ENCODE measurements at places on chromosomes 13 and 19. TPM values are rescaled to one million over a fixed set of nuclear protein-coding genes. Genes with fewer than 3 reads are reported as not detected.

Gene KLK12
- not detected for total RNA-seq

Gene PDE4C
- 2.2 TPM for total RNA-seq

Gene SPINT2
- total RNA-seq: 1,161 TPM

Gene CCDC169
- 6.9 TPM for total RNA-seq

Gene KCNK6
- total RNA-seq: 6.1 TPM

Gene PAK4
- total RNA-seq: 77.8 TPM

Gene SEMA6B
- 3.3 TPM for total RNA-seq

Gene RGS9BP
- total RNA-seq: 1.1 TPM

Gene MEF2B
- total RNA-seq: 1.8 TPM

Gene DNAAF3
- 76.6 TPM for total RNA-seq

Gene KLK15
- not detected for total RNA-seq

DNA sequence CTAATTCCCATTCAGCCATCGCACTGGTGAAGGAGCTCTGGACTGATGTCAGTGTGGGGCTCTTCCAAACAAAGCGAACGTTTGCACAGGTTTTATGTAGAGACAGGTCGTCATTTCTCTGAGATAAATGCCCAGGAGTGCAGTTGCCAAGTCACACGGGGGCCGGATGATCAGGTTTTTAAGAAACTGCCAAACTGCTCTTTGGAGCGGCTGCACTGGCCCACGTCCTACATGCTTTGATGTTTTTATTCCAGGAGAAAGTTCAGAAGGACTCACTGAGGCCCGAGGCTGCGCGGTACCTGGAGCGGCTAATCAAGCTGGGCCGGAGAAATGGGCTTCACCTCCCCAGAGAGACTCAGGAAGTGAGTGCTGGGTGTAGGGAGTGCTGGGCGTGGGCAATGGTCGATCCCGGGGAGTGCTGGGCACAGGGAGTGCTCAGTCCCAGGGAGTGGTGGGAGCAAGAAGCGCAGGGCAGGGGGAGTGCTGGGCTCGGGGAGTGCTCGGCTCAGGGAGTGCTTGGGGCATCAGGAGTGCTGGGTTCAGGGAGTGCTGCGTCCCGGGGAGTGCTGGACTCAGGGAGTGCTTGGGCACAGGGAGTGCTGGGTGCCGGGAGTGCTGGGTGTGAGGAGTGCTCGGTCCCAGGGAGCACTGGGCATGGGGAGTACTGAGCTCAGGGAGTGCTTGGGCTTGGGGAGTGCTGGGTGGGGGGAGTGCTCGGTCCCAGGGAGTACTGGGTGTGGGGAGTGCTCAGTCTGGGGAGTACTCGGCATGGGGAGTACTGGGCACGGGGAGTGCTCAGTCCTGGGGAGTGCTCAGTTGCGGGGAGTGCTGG is 10.7 kb downstream of the THOP1 start:
- no peaks in the 10 kb centered on the region for H3K4me1 ChIP-seq
- H3K36me3 ChIP-seq: no peaks in the 10 kb centered on the region
- H3K27ac ChIP-seq: no peak overlapping the region
- H3K27me3 ChIP-seq: no peaks in the 10 kb centered on the region

GRCh38 chr19:49431330-49431749 is 6.2 kb downstream of the GFY start:
- peaks cover 46% of the 10 kb centered on the region for H3K27me3 ChIP-seq
- no peaks in the 10 kb centered on the region for H3K4me1 ChIP-seq
- no peak overlapping the region for H3K4me3 ChIP-seq
- H3K27ac ChIP-seq: no peak overlapping the region
- H3K36me3 ChIP-seq: no peaks in the 10 kb centered on the region
- no peak for DNase-seq

DNA sequence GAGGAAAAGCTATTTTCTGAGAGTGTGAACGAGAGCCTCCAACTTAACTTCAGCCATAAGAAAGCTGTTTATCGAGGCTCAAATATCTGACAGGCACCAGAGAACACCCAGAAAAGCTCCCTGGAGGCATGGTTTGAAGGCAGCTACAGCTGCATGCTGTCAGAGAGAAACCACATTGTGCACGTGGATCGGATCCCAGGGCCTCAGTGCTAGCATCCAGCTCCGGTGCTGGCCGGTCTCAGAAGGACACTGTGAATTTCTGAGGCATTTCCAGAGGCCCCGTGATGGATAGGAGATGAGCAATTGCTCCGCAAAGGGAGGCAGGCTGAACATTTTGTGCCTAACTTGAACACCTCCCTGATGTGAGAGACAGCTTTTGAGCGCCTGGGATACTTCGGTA is 315.7 kb downstream of the FGF9 start:
- H3K36me3 ChIP-seq: no peaks in the 10 kb centered on the region
- no peaks in the 10 kb centered on the region for H3K4me1 ChIP-seq
- DNase-seq: no peak

DNA sequence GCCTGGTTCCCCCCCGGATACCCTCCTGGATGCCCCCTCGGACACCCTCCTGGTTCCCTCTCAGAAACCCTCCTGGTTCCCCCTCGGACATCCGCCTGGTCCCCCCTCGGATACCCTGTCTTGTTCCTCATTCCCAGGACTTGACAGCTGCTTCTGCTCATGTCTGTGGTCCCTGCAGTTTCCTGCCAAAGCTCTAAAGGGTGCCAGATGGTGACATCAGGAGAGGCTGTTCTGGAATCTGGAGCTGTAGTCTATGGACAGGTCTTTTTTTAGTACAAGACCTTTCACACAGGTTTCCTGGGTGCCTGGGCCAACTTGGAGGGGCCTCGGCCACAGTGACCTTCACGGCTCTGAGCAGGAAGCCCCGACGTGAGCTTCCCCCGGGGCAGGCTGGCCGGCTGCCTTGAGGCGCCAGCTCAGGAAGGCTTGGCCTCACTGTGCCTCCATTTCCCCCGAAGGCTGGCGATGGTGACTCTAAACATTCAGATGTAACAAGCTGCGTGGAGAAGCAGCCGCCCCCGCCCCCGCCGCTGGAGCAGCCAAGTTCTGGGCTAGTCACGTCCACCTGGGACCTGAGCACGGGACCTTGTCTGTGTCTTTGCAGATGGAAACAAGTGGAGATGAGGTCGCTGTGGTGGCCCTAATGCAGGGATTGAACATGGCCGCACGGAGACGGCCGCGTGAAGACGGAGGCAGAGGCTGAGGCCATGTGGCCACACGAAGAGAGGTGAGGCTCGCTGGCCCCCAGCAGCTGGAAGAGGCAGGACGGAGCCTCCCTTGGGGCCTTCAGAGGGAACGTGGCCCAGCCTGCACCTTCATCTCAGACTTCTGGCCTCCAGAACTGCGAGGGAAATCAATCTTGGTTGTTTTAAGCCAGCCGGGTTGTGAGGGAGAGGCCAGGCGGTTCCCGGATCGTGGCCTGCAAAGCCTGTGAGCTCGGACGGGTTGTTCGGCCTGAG is 12.7 kb downstream of the SGTA start:
- DNase-seq: no peak
- no peak overlapping the region for H3K4me3 ChIP-seq
- no peaks in the 10 kb centered on the region for H3K36me3 ChIP-seq
- no peaks in the 10 kb centered on the region for H3K4me1 ChIP-seq

- H3K4me1 ChIP-seq: no peaks in the 10 kb centered on the region
- no peaks in the 10 kb centered on the region for H3K36me3 ChIP-seq
- no peak overlapping the region for H3K27ac ChIP-seq
- no peak for DNase-seq
- H3K27me3 ChIP-seq: no peaks in the 10 kb centered on the region
Observed at GRCh38 chr13:100254002-100254401, 165.1 kb downstream of the PCCA start.

GRCh38 chr19:48683349-48683748 is 10.5 kb upstream of the NTN5 start:
- DNase-seq: no peak
- H3K27me3 ChIP-seq: no peaks in the 10 kb centered on the region
- H3K4me1 ChIP-seq: peaks cover 31% of the 10 kb centered on the region
- no peak overlapping the region for H3K4me3 ChIP-seq
- no peak overlapping the region for H3K27ac ChIP-seq
- no peaks in the 10 kb centered on the region for H3K36me3 ChIP-seq

GRCh38 chr13:65036999-65037398 is 2193.1 kb downstream of the PCDH9 start:
- DNase-seq: no peak
- H3K27ac ChIP-seq: no peak overlapping the region
- H3K36me3 ChIP-seq: no peaks in the 10 kb centered on the region
- no peak overlapping the region for H3K4me3 ChIP-seq

- no peak overlapping the region for H3K4me3 ChIP-seq
- H3K27ac ChIP-seq: no peak overlapping the region
- DNase-seq: no peak
- H3K27me3 ChIP-seq: no peaks in the 10 kb centered on the region
- H3K4me1 ChIP-seq: no peaks in the 10 kb centered on the region
- H3K36me3 ChIP-seq: no peaks in the 10 kb centered on the region
Observed at GRCh38 chr13:113947311-113948033, 26.4 kb downstream of the C13orf46 start.

DNA sequence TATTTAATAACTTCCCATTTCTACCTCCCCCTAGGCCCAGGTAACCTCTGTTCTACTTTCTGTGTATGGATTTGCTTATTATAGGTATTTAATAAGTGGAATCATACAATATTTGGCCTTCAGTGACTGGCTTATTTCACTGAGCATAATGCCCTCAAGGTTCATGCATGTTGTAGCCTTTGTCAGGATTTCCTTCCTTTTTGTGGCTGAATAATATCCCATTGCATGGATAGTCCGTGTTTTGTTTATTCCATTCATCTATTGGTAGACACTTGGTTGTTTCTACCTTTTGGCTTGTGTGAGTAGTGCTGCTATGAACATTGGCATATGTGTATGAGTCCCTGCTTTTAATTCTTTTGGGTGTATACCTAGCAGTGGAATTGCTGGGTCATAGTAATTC is 9.4 kb downstream of the HNRNPM start:
- no peak for DNase-seq
- no peaks in the 10 kb centered on the region for H3K27me3 ChIP-seq
- peaks cover 48% of the 10 kb centered on the region for H3K4me1 ChIP-seq
- no peak overlapping the region for H3K4me3 ChIP-seq

DNA sequence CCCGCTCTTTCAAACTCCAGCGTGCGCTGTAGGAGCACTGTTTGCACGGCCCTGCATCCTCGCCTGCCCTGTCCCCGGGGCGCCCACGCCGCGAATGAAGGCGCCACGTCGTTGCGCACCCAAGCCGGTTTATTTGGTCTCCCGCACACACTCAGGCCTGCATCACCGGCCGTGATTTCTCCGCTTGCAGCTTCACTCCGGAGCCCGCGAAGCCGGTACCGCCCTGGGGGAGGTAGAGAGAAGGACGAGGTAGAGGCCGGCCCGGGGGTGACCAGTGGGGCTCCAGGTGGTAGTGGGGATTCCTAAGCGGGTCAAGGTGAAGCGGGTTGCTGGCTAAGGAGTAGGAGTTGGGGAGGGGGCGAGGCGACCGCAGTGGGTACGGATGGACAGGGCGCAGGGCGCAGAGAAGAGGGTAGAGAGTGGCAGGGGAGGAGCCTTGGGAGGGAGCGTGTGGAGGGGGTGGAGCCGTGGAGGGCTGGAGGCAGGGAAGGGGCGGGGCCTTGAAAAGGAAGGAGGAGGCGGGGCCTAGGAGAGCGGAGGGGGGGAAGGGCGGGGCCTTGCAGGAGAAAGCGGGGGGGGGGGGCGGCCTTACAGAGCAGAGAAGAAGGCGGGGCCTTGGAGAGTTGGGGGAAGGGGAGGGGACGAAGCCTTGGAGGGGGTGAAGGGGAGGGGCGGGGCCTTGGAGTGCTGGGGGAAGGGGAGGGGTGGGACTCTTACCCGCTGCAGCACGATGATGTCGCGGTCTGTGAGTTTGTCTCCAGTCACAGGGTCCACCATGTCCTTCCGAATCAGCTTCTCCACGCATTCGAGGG is 24.6 kb downstream of the NOSIP start:
- H3K4me1 ChIP-seq: no peaks in the 10 kb centered on the region
- no peaks in the 10 kb centered on the region for H3K27me3 ChIP-seq
- DNase-seq: no peak
- no peak overlapping the region for H3K27ac ChIP-seq
- no peak overlapping the region for H3K4me3 ChIP-seq
- H3K36me3 ChIP-seq: no peaks in the 10 kb centered on the region

GRCh38 chr13:64061649-64062048 is 2646.0 kb upstream of the PCDH20 start:
- H3K4me1 ChIP-seq: no peaks in the 10 kb centered on the region
- no peak overlapping the region for H3K27ac ChIP-seq
- no peak overlapping the region for H3K4me3 ChIP-seq
- no peaks in the 10 kb centered on the region for H3K36me3 ChIP-seq

DNA sequence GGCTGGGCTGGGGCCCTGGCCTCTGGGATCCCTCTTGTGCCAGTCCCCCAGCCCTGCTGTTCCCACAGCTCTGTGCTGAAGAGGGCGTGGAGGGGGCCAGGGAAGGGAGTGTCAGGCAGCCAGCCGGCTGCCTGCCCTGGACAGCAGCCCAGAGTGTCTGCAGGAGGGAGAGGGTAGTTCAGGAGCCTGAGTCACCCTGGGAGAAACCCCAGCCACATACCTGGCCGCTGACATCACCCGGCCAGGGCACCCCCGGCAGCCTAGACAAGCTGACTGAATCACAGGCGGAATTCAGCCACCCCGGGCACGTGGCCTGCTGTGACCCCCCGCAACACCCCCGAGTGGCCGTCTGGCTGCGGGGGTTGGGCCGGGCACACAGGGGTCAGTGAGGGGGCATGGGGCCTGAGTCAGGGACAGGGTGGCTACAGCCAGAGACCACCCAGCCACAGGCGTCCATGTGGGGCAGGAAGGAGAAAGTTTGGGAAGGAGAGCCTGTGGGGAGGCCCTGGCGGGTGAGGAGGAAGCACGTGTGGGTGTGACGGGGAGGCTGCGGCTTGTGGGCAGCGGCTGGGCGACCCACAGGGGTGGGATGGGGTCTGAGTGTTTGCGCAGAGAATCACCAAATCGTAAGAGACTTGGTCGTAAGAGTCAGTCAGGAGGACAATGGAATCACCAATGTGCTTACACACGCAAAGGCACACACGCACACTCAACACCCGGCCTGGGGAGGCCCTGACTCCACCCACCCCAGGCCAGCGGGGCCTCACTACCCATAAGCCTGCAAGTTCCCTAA is 11.9 kb upstream of the FOSB start:
- no peaks in the 10 kb centered on the region for H3K27me3 ChIP-seq
- DNase-seq: peak; percentile 98
- peak overlapping the region; percentile 53 for H3K4me3 ChIP-seq
- H3K27ac ChIP-seq: peak overlapping the region; percentile 93

GRCh38 chr13:102698649-102698980 is 3.8 kb upstream of the METTL21C start:
- H3K4me1 ChIP-seq: peaks cover 23% of the 10 kb centered on the region
- H3K4me3 ChIP-seq: no peak overlapping the region
- H3K27ac ChIP-seq: no peak overlapping the region
- H3K36me3 ChIP-seq: no peaks in the 10 kb centered on the region

DNA sequence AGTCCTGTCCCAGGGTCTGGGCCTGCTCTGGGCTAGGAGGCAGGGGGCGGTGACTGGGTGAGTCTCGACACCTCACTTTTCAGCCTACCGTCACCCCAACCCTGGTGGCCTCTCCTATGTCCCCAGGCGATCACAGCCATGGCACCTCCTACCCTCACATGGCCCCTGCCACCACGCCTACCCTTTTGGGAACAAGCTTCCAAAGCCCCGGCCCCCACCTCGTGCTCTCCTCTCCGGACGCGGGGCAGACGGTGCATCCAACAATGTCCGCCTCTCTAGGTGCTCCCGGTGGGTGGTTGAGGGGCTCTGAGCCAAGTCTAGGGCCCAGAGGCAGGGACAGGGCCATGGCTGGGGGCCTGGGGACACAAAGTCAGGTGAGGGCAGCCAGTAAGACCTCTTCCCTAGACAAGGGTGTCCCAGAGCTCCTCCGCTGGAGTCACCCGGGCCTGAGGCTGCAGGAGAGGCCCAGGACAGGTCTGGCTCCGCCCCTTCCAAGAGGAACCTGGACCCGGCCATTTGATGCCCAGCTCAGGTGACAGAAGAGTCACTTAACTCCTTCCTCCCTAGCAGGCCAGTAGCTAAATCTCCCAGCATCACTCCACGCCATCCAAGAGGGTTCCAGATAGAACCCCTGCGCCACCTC is at the start of gene SYNE4:
TSS of gene SYNE4 (minus strand) at position 478 of the 643 bp plus-strand sequence. CDS start at position 346, 132 bp downstream.
- H3K4me3 ChIP-seq: peak within 1 kb of the TSS; percentile 59
- DNase-seq: peak; percentile 87
- H3K27me3 ChIP-seq: no peaks in the 10 kb centered on the region
- no peaks in the 10 kb centered on the region for H3K4me1 ChIP-seq
- H3K27ac ChIP-seq: no peak within 1 kb of the TSS
- no peaks in the 10 kb centered on the region for H3K36me3 ChIP-seq
